ENCODE measurements at places on chromosomes 11 and 22.

DNA sequence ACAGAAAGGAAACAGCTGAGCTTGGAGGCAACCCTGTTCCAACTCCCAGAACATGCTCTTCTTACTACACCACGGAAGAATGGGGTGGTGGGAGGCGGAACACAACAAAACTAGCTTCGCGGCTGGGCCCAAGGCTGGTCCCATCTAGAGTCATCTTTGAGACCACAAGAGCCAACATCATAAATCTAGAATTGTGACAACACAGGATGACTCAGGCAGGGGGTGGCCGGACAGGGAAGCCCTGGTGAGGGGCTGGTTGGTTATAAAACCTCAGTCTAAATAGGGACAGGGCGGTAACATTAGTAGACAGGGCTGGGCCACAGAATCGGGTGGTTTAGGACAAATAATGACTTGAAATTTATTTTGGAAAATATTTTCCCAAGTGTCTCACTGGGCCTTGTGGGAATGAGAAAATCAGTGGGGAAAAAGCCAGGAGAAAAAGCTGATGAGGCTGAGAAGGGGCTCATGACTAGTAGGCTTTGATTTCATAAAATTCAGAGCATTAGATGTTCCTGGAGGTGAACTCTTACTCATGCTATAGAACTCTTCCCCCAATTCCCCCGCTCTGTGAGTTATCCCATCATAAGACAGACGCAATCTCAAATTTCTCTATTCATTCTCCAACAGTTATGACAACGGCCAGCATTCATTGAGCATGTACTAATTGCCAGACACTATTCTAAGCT, 151.8 kb upstream of the TIMP3 start:
- no peak for DNase-seq

- DNase-seq = no peak
These were observed 1.2 kb downstream of the USH1C start for GRCh38 chr11:17543041-17543440.

DNA sequence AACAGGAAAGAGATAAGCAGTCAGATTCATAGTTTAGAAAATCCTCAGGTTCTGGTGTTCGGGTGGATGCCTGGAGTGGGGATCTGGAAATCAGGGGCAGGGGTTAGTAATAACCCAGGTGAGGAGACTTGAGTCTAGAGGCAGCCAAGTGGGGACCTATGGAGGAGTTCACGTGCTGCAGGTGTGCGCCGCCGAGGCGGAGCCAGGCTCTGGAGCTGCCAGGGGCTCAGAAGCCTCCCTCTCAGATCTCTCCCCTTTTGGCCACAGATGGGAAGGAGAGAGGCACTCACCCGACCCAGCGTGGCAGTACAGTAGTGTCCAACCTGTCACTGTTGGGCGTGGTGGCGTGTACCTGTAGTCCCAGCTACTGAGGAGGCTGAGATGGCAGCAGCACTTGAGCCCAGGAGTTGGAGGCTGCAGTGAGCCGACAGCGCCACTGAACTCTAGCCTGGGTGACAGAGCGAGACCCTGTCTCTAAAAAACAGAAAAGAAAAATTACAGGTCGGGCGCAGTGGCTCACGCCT, 27.5 kb downstream of the TXN2 start:
- no peak for DNase-seq

DNA sequence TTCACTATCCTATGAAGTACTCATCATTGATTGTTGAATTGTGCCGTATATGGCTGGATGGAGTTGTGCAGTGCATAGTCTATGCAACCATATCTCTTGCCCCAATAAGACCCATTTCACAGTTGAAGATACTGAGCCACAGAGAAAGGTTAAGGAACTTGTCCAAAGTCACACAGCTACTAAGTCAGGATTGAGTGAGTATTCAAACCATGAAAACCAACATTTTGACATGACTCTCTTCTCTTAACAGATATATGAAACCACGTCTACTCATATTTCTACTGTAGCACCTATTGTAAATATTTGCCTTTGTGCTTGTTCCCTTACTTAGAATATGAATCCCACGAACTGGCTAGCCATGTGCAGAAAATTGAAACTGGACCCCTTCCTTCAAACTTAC, 58.1 kb downstream of the MAML2 start:
- no peak for DNase-seq

GRCh38 chr11:66497206-66497605, 13.2 kb upstream of the BBS1 start:
- DNase-seq = no peak

DNA sequence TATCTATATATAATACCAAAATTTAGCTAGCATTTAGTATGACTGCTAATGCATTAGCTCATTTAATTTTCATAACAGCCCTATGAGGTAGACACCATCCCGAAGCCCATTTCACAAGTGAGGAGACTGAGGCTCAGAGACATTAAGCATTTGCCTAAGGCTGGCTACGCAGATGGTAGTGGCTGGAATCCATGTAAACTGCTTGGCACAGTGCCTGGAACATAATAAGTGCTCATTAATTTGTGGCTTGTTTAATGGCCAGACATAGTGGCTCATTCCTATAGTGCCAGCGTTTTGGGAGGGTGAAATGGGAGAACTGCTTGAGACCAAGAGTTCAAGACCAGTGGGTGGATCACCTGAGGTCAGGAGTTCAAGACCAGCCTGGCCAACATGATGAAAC, 17.8 kb upstream of the TP53I11 start:
- no peak for DNase-seq

DNA sequence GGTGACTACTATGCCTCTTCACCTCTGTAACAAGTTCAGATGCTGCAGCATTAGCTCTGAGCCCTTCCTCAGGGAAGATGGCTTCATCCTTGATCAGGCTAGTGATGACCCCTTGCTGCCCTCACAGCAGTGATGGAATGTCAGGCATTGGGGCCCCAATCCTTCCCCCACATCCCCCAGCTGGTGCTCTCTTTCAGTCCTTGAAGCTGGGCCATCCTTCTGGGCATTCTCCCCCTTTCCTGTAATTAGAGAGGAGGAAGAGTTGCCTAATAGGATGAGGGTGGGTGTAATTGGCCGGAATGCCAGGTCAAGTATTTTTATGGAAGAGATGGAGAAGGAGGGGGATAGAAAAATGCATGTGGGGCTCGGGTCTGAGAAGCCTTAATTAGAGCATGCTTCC, 62.6 kb downstream of the TRAF6 start:
- DNase-seq = no peak

DNA sequence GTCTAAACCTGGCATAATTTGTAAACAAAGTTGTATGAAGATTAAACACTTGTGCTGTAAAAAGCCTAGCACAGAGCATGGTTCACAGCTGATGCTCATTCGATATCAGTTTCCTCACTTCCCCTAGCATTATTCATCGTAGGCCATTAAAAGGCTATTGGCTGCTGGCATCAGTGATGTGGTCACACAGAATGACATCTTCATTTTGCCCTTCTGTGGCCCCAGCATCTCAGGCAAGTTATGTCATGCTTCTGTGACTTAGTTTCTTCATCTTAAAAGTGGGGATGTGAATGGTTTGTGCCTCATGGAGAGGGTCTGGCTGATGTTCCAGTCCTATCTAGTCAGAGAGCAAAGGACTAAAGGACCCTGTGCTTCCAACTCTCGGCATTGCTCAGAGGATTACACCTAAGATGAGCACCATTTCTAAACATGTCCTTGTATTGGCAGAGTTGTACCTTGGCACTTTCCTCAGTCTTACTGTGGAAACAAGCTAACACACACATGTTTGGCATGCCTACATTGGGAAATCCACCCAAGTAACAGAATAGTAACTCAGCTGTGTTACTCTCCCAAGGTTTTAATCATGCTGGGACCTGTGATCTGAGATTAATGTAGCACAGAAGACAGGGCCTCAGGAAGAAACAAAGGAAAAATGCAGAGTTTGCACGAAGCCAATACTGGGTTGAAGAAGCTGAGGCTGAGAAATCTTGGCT, 83.5 kb upstream of the OR9Q1 start:
- no peak for DNase-seq

DNA sequence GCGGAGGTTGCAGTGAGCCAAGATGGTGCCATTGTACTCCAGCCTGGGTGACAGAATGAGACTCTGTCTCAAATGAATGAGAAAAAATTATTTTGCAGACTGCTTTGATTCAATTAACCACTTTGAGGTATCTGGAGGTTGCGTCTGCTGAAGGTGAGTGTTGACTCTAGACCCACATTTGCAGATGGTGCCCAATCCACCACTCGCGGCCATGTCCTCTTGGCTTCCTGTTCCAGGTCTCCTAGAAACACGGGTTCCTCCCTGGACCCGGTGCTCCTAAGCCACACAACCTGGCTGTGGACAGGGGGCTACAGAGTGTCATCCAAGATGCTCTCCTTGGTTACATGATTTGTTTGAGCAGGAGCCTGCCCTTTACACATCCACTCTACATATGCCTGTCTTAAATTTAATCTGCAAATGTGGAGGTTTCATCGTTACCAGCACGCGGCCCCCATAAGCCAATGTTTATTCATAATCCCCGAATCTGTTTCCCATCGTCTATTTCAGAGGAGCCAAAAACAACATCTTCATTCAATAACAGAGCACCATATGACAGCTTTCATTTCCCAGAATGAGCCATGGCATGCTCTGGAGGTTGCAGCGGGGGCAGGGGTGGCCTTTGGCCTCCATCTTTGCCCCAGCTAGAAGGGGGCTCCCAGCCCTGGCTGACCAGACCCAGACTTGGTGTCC, 377.2 kb downstream of the CTTN start:
- no peak for DNase-seq

- no peak for DNase-seq
These were observed 9.4 kb downstream of the BCL2L13 start for GRCh38 chr22:17647991-17648390.

DNA sequence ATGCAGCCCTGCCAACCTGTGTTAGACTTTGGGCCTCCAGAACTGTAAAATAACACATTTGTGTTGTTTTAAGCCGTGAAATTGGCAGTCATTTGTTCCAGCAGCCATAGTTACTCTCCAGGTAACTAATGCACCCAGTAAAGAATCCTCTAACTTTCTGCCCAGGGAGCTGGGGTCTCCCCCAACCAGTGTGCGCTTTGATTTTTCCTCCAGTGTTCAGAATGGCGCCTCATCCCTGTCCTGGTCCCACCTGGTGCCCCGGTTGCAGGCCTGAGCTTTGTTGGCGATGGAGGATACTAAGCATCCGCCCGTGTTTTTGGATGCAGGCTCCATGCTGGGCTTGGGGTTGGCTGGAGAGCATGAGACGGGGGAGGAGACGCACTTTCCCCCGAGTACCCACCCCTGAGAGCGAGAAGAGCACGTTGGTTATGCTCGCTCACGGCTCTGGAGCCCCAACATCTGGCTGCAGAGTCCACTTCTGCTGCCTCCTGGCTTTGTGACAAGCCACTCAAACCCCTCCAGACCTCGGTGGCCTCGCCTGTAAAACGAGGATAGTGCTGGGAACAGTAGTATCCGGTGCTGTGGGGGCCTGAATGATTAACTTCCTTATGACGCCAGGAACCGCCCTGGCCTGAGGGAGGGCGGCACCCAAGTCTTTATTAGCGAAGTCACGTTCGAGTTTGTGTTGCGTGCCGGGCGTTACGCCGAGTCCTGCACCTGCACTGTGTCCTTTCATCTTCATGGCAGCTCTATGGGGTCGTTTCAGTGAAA, 25.8 kb downstream of the MRGPRD start:
- no peak for DNase-seq

DNA sequence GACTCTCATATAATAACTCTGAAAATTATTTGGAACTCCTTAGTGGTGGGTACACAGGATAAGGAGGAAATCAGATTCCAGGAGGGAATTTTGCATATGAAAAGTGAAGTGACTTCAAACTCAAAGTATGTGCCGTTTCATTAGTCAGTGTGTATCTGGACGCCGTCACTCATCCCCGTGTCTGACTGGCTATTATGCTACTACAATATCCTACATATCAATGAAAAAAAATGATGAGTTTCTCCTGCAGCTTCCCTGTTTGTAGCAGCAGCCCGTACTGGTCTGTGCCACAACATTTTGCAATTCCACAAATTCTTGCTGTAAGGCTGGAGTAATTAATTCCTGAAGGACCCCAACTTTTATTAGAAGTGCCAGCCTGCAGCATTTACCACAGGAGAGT, 16.5 kb downstream of the WT1 start:
- no peak for DNase-seq

GRCh38 chr11:103488579-103488978, 379.4 kb downstream of the DYNC2H1 start:
- DNase-seq = no peak

GRCh38 chr11:34223021-34223813, 117.8 kb downstream of the NAT10 start:
- peak; percentile 55 for DNase-seq

DNA sequence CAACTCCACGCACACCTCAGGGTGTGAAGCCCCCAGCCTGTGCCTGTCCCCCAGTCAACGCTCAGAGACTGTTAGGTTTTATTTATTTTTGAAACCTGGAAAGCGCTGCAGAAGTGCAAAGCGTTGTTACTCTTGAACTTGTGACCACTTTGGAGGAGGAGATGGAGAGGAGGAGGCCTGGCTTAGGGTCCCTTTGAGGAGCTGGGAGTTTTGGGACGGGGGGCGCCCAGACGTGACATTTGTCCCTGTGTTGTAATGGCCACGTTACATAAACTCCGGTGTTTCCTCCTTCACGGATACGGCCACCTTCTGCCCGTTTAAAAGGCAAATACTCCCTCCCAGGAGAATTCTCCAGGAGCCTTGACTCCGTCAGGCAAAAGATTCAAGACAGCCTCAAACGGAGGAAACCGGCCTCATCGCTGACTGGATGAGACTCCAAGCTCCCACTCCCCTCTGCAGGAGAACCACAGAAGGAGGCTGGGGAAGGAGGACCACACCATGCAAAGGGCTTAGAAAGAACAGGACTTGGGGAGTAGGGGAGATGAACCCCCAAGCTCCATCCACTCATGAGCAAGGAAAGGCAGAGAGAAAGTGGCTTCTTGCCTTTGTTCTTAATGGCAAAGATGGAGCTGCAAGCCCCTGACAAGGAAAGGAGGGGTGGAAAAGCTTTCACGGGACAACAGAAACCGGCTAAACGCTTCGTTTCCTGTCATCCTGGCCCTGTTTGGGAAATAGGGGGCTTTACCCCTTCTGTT, 630 bp downstream of the PIK3IP1 start:
- no peak for DNase-seq

DNA sequence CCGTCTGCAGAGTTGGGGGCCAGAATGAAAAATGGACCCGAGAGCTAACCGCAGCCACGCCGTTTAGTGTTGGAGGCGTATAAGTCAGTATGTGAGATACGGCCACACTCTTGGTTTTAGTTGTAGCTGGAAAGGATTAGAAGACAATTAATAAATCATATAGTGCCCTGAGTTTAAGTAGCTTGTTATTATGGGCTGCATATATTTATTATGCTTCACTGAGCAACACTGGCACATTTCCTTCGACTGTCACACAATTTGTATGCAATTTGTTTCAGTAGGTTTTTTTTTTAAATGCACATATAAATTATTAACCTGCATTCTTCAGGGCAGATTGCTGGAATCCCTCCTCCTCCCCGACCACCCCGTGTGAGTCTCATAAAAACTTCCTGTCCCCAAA, 56.9 kb downstream of the PKNOX2 start:
- DNase-seq = no peak

DNA sequence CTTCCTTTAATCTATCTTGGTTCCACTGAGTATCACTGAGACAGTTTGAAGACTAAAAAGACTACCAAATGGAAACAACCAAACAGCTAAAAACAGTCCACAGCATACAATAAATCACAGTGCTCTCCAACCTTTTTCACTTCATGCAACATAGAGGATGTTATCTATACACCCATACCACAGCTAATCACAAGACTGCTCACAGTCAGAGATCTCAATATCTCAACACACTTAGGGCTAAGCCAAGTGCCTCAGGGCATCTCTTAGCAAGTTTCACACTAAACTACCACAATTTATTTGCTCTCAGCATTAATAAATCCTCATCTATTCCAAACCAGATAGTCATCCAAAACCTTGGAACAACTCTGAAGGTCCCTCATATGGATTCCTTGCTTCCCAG, 129.4 kb downstream of the SBF2 start:
- DNase-seq = no peak
